ENCODE measurements at places on chromosomes 11 and 22.

DNA sequence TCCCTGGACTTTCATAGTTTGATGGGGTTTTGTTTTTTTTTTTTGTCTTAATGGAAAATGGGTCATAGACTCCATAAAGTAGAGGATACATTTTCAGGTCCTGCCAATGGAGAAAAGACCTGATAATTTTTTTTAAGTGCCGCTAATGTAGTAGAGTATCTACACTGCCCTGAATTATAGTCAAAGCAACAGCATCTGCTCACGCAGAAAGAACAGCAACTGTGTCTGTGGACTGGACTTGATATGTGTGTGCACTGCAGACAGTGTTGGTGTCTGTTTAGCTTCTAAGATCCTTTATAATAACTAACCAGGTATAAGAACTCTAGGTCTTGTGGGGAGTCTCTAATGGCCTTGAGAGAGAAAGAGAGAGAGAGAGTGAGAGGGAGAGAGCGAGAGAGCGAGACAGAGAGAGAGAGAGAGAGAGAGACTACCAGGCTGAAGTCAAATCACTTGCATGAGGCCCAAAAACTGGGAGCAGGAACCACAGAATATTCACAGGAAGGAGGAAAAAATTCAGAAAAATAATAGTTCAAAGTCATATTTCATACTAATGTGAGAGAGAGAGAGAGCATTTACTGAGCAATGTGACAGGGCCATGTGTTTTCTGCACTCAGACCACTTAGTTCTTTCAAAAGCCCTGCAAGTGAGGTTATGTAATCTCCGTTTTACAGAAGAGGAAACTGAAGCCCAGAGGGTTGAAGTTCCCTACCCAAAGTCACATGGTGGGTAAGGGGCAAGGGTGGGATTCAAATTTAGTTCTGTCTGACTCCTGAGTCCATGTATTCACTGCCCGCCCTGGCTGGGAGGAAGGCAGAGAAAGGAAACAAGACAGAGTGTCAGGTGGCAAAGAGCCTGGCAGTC, 8.6 kb upstream of the MIAT start:
- DNase-seq, result no peak

DNA sequence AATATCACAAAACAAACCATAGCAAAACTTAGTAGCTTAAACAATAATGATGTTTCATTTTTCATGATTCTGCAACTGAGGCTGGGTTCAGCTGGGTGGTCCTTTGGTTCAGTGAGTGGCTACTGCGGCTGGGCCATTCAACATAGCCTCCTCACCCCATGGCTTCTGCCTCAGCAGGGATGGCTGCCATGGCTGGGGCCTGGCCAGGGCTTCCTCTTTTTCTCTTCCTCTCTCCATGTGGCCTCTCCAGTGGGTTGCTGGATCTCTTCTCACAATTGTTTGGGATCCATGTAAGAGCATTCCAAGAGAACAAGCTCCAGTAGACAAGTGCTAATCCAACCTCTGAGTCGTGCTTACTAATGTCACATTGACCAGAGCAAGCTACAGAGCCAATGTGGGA, 248.6 kb upstream of the PLET1 start:
- DNase-seq, result no peak

DNA sequence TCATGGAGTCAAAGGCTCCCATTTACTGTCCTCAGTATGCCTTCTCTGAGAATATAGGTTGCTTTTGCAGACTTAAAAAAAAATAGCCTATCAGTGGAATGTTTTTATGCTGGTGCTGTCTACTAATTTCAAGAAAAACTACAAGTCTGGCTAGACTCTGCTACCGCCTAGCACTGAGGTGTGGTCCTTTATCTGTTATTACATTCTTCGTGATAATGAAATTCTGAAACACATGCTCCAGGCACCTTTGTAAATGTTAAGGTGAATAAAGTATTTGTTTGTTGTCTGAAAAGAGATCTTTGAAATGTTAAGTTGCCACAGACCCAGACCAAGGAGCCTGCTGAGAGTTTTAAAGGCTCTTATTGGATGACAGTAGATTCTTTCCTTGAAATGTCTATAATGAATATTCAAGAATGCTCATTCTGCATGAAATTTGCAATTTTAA, 95.3 kb downstream of the DBX1 start:
- DNase-seq, result no peak

- no peak for DNase-seq
Measured at GRCh38 chr11:121651257-121651605, 198.5 kb upstream of the SORL1-AS1 start.

- DNase-seq, result no peak
Measured at GRCh38 chr11:95335989-95336388, 105.0 kb upstream of the SESN3 start.

DNA sequence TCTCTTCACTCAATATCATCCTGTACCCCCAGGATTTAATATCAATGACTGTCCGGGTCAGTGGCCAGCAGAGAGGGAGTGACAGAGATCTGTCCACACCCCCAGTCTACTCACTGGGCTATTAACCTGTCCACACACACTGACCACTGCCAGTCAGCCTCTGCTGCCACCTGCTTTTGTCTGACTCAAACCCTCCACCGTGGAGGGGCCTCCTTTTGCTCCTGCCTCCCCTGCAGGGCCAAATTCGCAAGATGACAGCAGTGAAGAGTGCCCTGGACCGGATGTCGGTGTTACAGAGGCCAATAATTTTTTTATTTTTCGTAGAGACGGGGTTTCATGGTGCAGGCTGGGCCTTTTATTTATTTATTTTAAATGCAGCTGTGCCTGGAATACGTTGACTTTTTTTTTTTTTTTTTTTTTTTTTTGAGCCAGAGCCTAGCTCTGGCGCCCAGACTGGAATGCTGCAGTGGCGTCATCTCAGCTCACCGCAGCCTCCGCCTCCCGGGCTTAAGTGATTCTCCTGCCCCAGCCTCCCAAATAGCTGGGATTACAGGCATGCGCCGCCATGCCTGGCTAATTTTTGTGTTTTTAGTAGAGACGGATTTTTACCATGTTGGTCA, 5.1 kb downstream of the PDXP start:
- DNase-seq, result no peak

DNA sequence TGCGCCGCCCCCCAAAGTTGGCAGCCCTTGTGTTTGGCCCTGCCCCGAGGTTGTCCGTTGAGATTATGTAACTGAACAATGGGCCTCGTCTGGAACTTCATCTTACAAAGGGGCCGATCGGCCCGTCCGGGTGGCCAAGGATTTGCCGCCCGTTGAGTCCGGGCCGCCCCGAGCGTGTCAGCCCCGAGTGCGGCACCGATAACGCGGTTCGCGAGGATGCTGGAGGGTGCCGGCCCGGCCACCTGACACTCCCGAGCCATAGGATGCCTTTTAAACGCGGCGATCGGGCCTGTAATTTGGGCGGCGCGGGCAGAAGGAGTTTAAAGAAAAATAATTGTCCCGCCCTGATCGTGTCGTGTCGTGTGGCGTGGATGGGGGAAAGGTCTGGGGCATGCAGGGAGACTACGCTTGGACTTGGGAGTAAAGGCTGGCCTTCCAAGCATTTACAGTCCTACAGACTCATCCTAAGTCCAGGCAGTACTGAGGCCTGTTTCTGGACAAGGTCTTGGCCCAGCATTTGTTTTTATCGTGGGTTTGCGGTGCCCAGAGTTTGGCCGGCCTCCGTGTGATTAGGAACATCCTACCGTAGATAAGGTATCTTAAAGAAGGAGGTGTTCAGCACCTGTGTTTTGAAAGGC, 1.3 kb downstream of the WEE1 start:
- no peak for DNase-seq

GRCh38 chr11:73192272-73192671, 25.8 kb upstream of the P2RY2 start:
- DNase-seq, result no peak

DNA sequence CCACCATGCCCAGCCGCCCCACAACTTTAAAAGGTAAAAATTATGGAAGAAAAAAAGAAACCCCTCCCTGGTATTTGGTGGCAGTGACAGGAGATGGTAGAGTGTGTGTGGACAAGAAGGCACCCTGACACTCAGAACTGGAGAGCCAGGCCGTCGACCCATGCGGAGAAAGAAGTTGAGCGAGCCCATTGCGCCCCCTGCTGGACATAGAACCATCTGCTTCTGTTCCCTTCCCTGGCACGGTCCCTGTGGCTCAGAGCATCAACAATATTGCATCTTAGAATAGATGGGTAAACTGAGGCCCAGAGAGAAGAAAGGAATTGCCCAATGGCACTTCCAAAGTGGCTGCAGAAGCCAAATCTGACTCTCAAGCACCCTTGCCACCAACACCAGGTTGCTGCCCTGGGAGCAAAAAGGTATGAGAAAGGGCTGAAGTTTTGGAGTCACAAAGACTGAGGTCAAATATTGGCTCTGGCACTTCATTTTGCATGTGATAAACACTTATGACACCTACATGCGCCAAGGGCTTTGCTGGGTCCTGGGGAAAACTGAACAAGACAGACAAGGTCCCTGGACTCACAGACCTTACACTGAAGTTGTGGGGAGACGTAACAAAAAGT, 8.6 kb downstream of the MRPL11 start:
- DNase-seq, result no peak

DNA sequence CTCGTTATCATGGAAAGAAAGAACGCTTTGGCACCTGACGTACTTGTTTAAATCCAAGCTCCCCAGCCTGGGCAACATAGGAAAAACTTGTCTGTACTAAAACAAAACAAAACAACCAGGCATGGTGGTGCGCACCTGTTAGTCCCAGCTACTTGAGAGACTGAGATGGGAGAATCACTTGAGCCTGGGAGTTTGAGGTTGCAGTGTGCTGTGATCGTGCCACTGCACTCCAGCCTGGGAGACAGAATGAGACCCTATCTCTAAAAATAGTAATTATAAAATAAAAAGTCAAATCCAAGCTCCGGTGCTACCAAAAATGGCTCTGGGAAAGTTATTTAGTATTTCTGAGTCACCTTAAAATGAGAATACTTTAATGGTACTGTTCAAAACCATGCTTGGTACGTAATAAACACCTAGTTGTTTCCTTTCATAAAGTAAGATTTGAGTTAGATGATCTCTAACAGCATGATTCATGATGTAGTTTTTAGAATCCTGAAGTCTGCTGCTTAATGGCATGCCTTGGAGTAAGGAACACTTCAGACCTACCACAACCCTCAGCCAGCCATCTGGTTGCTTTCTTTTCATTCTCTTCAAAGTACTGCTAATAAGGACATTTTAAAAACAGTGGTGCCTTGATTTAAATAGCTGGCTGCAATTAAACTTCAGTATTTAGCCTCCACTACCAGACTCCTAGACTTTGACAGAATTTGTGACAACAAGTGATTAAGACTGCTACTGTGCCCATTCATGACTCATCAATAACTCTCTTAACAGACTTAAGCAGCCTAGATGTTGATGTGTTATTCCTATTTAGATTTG, 8.4 kb downstream of the PPME1 start:
- DNase-seq, result no peak

DNA sequence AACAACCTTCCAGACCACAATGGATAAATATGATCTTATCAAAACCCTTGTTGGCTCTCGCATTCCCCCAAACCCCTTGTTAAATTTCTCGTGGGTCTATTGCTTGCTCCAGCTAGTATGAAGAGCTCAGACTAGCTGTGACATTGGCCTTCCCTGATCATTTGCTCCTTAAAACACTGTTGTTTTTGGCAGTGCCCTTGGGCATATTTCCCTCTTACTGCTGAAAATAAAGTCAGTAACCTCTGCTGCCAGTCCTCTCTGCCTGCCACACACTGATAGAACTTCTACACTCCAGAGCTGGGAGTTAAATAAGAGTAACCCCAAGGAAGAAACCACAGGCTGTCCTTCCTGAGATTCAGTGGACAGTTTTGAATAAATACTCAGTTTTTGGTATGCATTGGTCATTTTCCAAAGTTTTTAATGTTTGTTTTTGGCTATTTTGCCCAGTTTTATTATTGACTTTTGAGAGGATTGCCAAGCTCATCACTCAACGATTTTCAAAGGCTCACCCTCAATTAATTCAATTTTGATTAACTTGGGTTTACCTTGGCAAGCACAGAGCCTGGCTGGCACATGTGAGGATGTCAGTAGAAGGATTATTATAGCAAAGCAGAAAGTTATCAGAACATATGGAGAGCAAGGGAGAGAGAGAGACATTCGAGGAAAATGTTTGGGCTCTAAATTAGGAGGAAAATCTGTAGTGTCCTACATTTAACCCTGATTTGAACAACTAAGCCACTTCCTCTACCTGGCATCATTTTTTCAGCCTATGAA, 84.3 kb upstream of the SYN3 start:
- no peak for DNase-seq

DNA sequence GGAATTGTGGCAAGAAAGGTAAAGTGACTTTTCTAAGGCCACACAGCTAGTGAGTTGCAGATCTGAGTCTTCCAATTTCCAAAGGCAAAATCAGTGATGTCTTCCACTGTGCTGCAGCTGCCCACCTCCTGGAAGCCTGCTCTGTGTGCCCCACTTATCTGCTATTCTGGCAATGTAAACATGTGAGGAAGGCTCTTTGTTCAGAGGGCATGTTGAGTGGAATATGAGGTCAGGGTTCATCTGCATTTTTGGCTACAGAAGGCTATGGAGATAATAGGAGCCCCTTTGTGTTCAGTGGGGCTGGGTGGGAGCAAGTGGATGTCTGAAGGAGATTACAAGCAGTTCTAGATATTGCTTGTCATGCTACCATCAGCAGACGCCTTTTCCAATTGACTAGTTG, 396.2 kb downstream of the BUD13 start:
- no peak for DNase-seq

- DNase-seq, result no peak
Measured at GRCh38 chr22:21738081-21738480, 2.5 kb upstream of the YPEL1 start.

- no peak for DNase-seq
Measured at GRCh38 chr22:49955581-49956417, 4.8 kb upstream of the PIM3 start.

- no peak for DNase-seq
Measured at GRCh38 chr11:41459465-41460401, at the start of gene LRRC4C. Gene LRRC4C, minus strand, starts transcription at chr11:41459652.

DNA sequence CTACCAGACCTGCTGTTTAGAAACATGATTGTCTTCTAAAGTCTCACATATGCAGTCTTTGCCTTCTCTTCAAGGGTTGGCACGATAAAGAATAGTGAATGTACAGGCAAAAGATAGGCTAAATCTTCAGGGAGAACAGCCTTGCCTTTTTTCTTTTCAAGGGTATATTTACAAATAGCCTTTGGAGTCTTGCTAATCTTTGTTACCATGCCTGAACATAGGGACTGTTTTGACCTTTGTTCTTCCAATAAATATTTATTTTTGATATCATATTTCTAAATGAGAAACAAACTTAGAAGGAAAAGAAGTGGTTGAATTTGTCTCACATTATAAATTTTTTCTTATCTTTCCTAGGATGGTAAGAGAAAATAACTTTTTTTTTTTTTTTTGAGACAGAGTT, 12.7 kb downstream of the CSTPP1 start:
- no peak for DNase-seq

GRCh38 chr11:58628446-58628845, 6.0 kb downstream of the CNTF start:
- DNase-seq, result no peak

Data from iPS DF 19.7 (cell line).